ENCODE measurements at places on chromosomes 3 and 15.

DNA sequence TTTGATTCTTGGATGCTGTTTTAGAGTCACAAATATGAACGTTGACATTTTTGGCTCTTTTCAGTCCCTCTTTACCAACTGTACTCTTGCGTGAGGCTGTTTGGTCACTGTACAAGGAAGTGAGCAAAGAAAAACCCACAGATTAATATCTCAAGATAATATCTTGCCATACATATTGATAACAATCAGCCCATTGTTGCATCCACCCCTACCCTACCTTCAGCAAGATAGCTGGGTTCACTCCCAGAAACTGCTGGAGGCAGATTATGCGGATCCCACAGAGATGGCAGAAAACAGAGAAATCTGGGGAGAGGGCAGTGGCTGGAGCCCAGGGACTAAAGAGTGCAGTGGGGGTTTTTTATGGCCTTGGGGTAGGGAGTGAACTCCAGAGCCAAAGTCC is 29.9 kb upstream of the MFSD1 start:
- DNase-seq, result no peak

DNA sequence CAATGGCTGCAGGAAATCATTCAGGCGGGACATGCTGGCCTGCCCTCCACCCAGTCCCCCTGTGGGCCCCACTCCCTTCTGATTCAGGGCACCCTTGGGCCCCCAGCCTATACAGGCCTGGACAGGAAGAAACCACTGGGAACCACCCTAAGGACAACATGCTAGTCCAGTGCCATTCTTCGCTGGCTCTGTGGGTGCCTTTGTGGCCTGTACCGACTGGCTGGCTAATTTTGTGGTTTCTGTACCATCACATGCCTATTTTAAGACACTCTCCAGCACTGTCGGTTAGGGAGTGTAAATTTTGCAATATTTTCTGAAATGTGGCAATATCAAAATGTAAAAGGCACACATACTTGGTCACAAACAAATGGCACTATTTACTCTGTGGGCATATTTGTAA is 61.4 kb upstream of the POLG start:
- no peak for DNase-seq

DNA sequence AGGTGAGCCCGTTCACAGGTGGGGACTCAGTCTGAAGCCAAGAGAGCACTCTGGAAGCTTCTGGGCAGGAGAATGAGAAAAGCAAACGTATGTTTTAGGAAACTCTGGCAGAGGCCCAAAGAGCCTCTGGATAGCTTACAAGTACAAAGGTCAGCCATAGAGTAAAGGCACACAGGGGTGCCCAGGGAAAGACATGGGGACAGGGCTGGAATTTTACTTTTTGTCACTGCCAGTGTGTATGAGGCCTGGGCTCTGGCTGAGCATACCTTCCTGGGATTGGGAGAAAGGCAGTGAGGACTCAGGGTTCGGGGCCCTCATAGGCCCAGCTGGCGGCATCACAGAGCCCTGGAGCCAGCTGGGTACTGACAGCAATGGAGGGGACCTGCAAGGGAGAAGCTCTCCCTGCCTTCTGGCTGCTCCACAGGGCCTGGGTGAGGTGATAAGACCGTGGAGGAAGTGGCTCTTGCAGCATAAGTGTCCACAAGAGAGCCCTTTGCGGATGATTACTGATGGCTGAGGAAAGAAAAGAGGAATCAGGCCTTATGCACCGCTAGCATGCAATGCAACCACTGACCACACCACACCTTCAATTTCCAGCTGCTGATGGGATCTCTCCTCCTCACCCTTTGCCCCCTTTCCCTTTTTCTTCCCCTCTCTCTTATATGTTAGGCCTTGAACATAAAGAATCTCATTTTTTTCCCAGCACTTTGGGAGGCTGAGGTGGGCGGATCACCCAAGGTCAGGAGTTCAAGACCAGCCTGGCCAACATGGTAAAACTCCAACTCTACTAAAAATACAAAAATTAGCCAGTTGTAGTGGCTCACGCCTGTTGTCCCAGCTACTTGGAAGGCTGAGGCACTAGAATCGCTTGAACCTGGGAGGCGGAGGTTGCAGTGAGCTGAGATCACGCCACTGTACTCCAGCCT is 25.1 kb upstream of the BCL2L10 start:
- DNase-seq, result no peak

GRCh38 chr15:67998599-67999133 is 55.4 kb upstream of the PIAS1 start:
- DNase-seq, result no peak

DNA sequence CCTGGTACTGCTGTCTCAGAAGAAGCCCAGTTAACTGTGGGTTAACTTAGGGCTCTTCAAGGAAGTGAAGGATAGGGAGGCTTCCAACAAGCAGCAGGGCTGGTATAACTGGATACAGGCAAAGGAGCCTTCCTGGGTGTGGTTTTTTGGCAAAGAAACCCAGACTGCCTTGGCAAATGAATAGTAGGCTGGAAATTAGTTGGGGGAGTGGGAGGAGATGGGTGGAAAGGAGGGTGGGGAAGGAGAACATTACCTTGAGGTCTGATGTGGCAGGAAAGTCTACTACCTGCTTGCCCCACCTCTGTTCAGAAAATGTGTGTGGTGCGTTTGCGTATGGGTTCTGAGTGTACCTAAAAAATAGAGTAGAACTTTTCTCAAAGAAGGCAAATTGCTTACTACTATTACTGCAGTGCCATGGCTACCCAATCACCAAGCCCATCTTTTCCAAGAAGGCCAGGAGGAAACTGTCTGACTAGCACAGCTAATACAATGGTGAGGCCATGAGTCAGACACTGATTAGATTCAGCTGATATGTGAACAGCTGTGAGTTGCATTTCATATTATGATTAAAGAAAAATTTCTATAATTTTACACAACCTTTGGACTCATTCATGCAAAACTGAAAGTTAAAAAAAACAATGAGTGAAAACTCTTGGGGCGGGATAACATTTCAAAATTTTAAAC is 55.2 kb downstream of the SPTSSB start:
- DNase-seq, result no peak

DNA sequence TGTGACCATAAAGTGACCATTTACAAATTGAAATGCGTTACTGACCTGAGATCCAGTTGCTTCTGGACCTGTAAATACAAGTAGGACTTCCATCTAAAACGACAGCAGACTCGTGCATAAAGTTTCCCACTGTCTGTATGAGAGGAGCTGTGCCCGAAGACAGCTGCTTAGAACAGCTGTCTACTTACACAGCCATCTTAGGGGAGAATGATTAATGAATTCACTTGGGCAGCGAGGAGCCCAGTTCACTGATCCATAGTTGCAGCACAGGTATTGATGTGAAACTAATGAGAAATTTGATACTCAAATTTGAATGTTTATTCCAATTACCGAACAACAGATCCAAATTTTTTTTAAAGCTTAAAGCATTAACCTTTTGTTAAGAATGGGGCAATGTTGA is 748.1 kb downstream of the NR2F2 start:
- DNase-seq, result no peak

DNA sequence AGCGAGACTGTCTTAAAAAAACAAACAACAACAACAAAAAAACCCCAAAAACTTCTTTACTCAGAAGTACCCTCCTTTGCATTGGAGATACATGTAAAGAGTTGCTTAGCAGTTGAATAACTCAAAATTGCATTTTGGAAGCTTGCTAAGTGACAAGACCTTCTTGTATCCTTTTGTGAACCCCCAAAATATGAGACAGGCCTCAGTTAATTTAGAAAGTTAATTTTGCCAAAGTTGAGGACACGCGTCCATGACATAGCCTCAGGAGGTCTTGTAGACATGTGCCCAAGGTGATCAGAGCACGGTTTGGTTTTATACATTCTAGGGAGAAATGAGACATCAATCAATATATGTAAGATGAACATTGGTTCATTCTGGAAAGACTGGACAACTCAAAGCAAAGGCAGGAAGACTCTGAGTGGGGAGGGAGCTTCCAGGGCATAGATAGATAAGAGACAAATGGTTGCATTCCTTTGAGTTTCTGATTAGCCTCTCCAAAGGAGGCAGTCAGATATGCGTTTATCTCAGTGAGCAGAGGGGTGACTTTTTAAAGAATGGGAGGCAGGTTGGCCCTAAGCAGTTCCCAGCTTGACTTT is 1.7 kb upstream of the ARF4 start:
- DNase-seq, result no peak

- DNase-seq, result no peak
Measured at GRCh38 chr15:33145447-33145846, 49.1 kb downstream of the FMN1 start.

- DNase-seq, result no peak
Measured at GRCh38 chr3:14740983-14741382, 66.0 kb downstream of the C3orf20 start.

GRCh38 chr3:171752329-171752728 is 58.0 kb downstream of the PLD1 start:
- DNase-seq, result no peak

- no peak for DNase-seq
Measured at GRCh38 chr3:185712337-185712736, 112.5 kb downstream of the IGF2BP2 start.

DNA sequence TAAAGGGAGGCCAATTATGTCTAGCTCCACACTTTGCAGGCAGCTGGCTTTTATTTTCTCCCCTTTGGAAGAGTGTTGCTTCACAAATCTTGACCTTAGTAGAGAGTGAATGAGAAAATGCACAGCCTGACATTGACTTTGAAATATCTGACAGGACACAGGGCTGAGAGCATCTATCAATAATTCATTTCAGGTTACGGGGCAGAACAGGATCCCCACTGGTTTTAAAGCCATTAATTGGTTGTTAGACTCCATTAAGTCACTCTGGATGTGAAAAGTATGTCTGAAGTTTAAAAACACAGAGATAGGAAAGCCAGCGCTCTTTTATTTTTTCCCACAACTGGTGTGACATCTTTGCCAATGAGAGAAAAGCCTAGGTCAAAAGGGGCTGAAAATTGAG is 251.9 kb upstream of the TMC3 start:
- no peak for DNase-seq

- no peak for DNase-seq
Measured at GRCh38 chr15:76140074-76140464, 80.3 kb downstream of the TMEM266 start.

DNA sequence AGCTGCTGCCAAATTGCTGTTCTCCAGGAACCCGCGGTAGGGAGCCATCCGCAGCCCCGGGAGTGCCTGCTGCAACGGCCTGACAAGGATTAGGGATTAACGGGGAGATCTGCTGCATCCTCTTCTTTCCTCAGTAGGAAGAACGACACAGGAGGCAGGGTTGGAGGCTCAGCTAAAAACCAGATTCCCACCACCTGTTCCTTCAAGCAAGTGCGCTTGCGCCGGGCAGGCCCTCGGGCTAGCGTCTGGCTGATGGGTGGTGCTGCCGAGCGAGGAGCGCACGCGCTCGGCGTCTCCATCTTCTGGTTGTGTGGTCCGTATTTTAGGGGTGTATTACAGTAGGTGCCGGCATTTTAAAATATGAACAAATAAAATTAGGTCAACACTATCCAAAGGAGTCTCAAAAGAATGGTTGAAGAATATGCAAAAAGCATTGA is 25.4 kb upstream of the SLC25A26 start:
- DNase-seq, result no peak

- DNase-seq, result no peak
Measured at GRCh38 chr15:37221671-37222145, 121.4 kb upstream of the MEIS2 start.

GRCh38 chr3:29502771-29503170 is 221.9 kb downstream of the RBMS3 start:
- DNase-seq, result no peak

GRCh38 chr3:123449102-123449996 is 459 bp upstream of the ADCY5 start:
- DNase-seq, result no peak

DNA sequence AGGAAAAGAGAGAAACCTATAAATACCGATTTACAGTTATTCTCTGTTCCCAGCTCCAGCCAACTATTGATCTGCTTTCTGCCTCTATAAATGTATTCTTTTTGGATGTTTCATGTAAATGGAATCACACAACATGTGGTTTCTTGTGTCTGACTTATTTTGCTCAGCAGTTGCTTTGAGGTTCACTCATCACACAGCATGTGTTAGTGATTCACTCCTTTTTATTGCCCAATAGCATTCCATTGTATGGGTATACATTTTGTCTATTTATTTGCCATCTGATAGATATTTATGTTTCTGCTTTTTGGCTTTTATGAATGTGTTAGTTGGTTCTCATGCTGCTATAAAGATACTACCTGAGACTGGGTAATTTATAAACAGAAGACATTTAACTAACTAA is 23.6 kb downstream of the CCR1 start:
- no peak for DNase-seq

DNA sequence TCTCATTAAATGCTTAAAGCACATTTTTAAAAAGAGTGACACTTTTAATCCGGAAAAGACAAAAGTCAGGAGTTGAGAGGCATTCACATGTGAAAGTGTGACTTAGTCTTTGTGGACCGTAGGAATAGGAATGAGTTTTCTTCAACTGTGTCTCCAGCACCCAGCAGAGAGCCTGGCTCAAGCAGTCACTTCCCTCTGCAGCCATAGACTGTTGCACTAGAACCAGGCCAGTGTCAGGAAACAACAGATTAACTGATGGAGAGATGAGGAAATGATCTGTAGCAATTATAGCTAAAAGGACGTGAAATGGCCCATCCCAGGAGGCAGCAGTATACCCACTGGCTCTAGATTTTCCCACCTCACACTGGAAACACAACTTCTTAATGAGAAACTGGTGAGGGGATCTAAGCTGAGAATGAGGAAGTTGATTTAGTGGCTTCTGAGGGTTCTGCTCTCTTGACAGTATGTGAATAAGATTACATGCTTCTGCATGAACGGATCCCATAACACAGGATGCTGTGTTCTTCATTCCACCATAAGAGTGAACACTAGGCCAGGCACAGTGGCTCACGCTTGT is 19.8 kb downstream of the CFAP92 start:
- DNase-seq, result no peak

DNA sequence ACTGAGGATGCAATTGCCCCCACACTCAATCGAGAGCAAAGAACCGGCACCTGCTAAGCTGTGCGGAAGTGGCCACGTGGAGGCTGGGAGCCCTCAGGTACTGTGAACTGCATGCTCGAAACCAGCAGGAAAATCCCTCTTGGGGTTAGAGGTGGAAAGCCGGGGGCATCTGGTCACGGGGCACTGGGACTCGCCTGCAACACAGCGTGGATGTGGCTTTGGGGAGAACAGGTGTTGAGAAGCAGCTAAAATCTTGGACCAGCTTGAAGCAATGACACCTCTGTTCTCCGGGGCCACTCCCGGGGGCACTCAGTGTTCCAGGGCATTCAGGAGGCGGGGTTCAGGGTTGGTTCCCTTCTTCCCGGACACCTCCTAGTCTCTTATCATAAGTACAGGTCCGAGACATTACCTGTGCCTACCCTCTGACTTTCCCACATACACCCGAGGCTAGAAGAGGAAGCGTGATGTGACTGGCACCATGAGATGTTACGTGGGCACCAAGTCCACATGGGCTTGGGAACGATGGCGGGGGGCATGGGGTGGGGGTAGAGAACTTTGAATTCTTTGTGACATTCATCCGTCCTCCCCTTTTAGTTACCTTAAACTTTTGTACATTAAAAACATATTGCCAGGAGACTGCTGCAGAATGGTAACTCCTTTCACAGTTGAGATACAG is 172.0 kb downstream of the ADAMTS17 start:
- DNase-seq, result no peak

DNA sequence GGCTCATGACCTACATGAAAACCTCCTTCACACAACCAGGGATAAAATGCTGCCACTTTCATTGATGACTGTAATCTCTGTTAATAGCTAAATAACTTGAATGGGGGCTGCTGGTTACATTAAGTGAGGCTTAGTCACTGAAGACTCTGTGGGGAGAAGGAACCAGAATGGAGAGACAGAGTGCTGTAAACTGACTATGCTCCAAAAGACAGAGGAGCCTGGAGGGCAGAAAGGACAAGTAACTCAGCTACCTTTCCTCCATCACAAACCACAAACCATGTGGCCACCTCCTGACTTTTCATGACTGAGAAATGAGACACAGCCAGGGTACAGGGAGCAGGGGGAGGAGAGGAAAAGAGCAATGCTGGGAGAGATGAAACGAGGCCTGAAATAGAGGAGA is 97.1 kb upstream of the TRIM42 start:
- DNase-seq, result no peak
